ENCODE measurements at places on chromosomes 13 and 19.

- no peak for DNase-seq
Observed at GRCh38 chr13:50244355-50244712, 229.1 kb downstream of the KCNRG start.

DNA sequence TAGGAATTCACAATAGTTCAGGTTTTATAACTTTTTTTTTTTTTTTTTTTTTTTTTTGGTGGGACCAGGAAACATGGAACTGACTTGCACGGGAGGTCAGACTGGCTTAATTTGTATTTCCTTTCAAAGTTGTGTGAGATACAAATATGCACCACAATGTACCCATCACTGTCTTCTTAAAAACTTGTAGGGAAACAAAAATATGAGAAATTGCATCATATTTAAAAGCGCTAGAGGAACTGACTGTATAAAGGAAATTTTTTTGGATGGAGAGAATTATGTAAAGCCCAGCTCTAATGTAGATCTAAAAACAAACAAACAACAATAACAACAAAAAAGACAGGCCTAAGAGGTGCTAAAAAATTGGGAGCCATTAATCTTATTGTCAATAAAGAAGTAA, 246.5 kb downstream of the DCT start:
- no peak for DNase-seq

GRCh38 chr19:30420881-30421280, 48.7 kb downstream of the ZNF536 start:
- DNase-seq: no peak

GRCh38 chr13:96519380-96519779, 429.5 kb downstream of the HS6ST3 start:
- DNase-seq: no peak

DNA sequence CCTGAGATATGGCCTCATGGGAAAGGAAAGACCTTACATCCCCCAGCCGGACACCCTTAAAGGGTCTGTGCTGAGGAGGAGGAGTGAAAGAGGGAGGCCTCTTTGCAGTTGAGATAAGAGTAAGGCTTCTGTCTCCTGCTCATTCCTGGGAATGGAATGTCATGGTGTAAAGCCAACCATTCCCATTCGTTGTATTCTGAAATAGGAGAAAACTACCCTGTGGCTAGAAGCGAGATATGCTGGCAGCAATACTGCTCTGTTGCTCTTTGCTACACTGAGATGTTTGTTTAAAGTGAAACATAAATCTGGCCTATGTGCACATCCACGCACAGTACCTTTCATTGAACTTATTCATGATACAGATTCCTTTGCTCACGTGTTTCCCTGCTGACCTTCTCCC, 783 bp upstream of the ZNF587B start:
- no peak for DNase-seq

GRCh38 chr13:50129081-50129705, 113.9 kb downstream of the KCNRG start:
- no peak for DNase-seq

- DNase-seq: no peak
Observed at GRCh38 chr13:29978211-29978610, 127.8 kb upstream of the UBL3 start.

GRCh38 chr13:51781246-51782022, 22.5 kb downstream of the DHRS12 start:
- DNase-seq: peak; percentile 64

DNA sequence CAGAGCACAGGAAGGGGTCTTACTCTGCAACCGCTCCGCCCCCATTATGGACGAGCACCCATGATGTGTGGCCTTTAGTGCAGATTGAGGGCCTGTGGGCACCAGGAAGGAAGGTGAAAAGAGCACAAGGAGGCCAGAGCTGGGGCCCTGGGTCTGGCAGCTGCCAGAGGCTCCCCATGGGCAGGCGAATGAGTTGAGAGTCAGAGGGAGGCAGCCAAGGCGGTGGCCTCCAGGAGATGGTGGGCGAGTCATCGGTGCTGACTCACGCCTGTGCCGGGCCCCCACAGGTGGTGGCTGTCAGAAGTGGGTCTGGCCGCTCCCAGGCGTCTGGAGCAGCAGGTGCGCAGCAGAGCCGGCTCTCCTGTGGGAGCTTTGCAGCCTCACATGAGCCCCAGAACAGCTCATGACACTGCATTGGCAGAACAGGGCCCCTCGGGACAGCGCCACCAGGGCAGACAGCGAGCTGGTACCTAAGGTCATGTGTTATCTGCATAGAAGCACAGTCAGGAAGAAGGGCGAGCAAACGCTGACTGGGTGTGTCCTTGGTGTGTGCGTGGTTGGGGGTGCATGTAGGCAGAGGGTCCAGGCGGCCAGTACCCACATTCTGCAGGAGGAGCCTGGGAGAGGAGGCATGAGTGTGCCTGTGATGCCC, 68.8 kb downstream of the CHST8 start:
- DNase-seq: no peak

DNA sequence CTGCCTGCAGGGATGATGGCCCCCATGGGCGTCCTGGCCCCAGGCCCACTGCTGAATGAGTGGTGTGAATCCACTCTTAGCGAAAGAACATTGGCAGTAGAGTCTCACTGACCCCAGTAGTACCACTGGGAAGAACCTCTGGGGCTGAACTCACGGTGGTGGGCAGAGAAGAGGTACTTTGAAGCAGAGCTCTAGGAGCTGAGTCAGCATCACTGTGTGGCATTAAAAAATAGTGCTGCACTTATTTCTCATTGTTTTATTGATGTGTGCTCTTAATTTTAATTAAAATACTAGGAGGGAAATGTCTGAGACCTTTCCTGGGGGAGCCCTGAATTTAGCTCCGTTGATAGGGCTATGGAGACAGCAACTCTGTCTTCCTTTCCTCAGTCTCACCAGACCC, 61.3 kb downstream of the CBY2 start:
- DNase-seq: no peak

- no peak for DNase-seq
Observed at GRCh38 chr13:22594041-22594440, 586.7 kb upstream of the SGCG start.

DNA sequence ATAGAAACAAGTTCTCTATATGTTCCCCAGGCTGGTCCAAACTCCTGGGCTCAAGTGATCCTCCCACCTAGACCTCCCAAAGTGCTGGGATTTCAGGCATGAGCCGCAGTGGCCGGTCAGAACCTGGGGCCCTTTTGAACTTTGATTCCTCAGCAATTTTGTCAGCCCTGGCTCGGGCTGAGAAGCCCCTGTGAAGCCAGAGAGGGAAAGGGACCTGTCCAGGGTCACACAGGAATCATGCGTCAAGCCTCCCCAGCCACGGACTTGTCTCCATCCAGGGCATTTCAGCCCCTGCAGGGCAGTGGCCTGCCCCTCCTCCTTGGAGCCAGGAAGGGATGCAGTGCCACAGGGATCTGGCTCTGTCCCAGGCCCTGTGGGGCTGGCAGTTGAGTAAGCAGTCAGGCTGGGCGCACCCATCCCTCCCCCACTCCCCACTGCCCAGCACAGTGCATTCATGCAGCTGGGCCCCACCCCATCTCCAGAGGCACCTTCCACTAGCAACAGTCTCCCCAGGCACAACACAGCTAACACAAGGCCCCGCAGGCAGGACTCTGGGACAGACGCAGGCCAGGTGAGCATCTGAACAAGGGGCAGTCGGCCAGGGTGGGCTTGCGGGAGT, at the start of gene CAPS:
TSS of gene CAPS (plus strand) at position 516 of the 619 bp plus-strand sequence. CDS start 153 bp downstream, outside the sequence.
- DNase-seq: no peak

DNA sequence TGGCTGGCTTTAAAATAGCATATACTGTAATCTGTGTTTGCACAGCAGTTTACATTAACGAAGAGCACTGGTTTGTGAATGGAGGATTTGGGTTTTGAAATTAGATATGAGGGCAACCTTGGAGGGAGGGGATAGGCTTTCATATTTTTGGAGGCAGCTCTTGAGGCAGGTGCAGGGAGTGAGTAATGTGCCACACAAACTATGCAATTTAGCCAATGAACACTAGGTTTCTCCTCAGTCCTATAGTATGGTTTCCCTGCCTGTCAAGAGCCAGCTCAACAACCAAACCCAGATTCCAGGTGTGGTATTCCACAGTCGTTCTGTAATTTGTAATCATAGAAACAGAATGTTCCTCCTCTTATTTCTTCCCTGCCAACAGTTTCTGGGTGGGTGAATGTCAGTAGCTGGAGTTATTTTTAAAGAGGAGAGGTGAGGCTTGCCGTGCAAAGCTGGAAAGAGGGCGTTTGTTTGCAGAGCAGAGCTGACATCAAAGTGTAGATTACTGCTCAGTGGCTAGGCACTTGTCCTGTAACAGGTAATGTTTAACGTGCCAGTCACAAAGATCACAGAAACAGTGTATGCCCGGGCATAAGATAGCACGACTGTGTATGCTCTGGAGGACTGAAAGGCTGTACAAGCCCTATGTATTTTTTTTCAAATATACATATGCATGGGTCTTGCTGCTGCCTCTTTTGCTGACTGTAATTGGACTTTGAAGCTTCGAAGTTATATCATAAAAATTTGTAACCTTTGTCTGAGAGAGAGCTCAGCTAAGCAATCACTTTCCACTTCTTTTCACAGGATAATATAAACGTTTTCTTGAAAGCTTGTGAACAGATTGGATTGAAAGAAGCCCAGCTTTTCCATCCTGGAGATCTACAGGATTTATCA, 124.2 kb downstream of the LMO7 start:
- peak; percentile 44 for DNase-seq

- peak; percentile 15 for DNase-seq
Observed at GRCh38 chr13:73702419-73703071, 431.7 kb downstream of the KLF12 start.

DNA sequence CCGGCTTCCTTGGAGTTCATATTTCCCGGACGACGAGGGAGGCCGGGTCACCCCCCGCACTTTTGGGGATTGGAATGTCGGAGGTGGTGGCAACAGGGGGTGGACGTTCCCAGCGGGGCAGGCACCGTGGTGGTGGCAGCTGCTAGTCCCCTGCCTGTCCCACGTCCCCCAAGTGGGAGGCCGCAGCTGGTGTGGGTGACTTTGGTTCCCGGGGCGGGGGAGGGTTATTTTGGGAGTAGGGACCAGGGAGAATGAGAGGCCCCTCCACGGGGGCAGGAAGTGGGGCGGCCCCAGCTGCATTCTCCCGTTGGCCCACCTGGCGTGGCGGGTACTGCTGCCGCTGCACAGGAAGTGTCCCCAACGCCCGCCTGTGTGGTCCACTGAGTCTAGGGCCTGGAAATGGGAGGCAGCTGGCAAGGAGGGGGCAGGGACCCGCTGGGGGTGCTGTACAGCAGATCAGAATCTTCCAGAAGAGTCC, 11.1 kb upstream of the PLIN3 start:
- peak; percentile 55 for DNase-seq

DNA sequence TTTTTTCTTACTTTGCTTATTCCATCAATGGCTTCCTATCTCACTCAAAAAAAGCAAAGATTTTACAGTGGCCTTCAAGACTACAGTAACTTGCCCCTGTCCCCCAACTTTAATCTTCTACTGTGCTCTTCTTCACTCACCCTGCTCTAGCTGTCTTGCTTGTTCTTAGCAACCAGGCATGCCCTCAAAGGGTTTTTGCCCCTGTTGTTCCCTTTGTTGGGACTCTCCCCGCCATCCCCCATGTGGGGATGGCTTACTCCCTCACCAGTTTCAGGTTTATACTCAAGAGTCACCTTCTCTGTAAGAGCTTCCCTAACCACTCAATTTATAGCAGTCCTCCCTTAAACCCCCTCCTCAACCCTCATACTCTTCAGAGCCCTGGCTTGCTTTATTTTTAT, 5.4 kb downstream of the MTMR6 start:
- DNase-seq: no peak

DNA sequence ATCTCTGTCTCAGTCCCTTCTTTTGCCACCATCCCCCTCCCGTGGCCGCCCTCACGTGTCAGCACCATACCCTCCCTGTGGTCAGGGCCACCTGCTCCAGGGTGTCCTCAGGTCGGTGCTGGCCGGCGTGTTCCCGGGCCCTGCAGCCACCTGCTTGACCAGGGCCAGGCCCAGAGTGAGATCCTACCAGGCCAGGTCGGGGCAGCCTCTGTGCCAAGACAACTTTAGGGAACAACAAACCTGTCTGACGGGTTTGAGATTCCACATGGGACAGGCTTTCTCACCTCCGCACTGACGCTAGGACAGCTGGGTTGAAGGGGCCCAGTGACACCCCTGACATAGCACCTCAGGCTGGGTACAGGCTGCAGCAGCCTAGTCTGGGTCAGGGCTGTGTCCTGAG, 7.5 kb upstream of the SBNO2 start:
- no peak for DNase-seq

DNA sequence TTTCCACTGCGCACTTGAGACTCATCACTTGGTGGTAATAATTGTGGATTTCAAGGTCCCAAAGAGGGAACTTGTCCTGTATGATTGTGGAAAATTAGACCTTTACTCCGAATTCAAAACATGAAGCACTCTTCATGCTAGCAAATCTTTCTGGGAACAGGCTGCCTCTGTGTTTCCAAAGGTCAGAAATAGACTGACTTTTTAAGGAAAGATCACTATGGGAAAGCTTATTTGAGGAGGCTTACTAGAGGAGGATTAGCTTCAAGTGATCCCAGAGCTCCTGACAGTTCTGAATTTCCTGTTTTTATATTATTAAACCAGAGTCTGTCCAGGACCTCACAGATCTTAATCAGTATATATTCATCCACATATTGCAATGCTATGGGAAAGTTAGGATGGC, 5.5 kb downstream of the WDFY2 start:
- DNase-seq: no peak

- DNase-seq: no peak
Observed at GRCh38 chr13:34751044-34751443, 191.0 kb upstream of the NBEA start.

- DNase-seq: peak; percentile 1
Observed at GRCh38 chr13:37636701-37637100, 38.1 kb upstream of the POSTN start.

- no peak for DNase-seq
Observed at GRCh38 chr13:72199640-72200039, 332.6 kb upstream of the DACH1 start.

DNA sequence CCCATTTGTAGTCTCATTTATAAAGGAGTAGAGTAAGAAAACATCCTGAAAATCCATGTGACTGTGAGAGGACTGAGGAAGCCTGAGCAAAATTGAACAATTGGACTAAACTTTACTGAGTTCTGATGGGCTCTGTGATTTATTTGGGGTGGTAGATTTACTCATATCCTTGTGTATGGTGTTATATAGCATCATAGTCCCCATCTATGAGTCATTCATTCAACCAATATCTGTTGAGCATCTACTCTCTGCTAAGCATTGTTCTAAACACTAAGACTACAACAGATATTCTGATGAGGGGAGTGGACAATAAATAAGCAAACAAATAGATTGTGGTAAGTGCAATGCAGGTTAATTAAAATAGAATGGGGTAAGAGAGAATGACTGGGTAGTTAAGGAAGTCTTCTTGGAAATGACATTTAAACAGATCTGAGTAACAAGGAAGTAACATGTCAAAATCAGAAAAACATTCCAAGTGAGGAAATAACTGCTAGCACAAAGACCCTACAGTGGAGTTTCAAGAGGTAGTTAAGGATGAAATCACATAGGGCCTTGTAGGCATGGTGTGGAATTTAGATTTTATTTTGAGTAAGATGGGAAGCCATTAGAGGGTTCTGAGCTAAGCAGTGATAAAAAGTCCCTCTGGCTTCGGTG, 36.3 kb upstream of the MLNR start:
- no peak for DNase-seq

- peak; percentile 36 for DNase-seq
Observed at GRCh38 chr19:30360376-30361106, 11.6 kb upstream of the ZNF536 start.

Data from hematopoietic multipotent progenitor cell treated with erythropoietin and hydrocortisone succinate and interleukin-3 and kit ligand, for 4 days (in vitro differentiated cells).